ENCODE measurements at places on chromosomes 7 and 10.

DNA sequence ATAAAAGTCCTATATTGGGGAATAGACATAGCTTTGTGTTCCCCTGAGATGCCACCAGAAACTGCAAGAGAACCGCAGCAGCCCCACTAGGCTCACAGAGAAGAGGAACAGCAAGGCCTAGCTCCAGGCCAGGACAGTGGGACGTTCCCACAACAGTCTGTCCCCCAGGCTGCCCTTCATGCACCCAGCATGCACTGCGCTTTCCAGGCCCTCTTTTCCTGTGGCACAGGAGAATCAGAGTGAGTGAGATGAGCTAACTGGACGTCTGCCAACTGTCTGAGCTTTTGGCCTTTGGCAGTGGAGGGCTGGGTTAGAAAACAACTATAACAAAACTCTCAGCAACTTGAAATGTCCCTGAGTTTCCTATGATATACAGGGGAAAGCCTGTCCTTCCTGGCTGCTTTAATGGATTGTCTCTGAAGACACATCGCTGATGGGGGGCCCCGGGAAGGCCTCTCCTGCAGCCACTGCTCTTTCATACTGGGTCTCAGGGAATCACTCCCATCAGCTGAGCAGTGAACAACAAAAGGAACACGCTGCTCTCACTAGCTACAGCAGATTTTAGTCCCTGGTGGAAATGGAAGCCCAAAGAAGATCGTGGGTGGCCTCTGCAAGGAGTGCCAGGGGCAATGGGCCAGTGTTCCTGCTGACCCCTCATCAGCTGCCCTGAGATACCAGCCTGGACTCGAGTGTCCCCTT, 53.5 kb downstream of the PODXL start:
- DNase-seq, result no peak

- no peak for DNase-seq
Observed at GRCh38 chr7:148142660-148143248, 447.8 kb upstream of the C7orf33 start.

GRCh38 chr7:28078036-28078901, 102.3 kb downstream of the JAZF1 start:
- DNase-seq, result no peak

GRCh38 chr7:103879411-103879810, 110.0 kb downstream of the RELN start:
- no peak for DNase-seq

- no peak for DNase-seq
Observed at GRCh38 chr10:34150103-34150502, 665.0 kb downstream of the PARD3 start.

DNA sequence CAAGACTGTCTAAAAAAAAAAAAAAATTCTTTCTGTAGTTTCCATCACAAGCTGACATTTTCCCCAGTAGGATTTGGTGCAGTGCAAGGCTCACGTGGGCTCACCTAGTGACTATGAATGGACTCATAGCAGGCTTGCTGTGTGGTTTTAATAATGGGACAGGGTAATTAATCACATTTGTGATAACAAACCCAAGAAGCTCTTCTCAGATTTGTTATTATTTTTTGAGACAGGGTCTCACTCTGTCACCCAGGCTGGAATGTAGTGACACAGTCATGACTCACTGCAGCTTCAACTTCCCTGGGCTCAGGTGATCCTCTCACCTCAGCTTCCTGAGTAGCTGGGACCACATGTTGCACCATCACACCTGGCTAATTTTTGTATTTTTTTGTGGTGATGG, 40.0 kb downstream of the NACAD start:
- no peak for DNase-seq

All from activated B cell treated with CpG ODN at 0.5 μM for 24 hours (primary cell).